ENCODE measurements at places on chromosomes 6 and 20.

DNA sequence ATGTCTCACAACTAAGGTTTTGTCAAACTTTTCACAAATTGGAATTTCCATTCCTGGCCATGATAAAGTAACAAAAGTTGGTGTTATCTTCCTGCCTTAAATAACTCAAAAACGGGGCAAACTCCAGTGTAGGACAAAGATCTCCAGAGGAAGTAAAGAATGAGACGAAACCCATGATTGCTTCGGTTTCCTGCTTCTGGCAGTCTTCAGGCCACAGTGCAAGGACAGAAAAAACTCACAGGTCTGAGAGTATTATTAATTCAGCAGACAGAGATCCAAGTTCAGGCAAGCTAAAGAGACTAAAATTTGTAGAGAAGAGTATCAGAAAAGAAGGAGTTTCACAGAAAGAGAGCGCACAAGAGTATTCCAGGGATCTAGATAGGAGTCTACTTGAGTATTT, 64.8 kb upstream of the RCAN2 start:
- DNase-seq, result no peak

DNA sequence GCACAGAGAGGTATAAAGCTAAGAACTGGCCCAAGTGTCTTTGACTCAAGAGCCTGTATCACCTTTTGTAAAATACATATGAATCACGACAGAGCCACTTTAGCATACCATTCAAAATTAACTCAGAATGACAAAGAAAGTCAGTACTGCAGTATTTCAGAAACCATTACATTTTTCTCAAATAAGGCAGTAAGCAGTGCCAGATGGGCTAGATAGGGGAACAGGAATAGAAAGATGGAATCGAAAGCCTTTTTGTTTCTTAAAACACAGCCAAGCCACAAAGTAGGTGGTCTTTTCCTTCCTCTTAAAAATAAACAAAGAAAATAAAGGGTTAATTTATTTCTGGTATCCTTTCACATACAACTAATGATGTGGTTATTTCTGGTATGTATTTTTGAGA, 10.3 kb downstream of the CLDN20 start:
- no peak for DNase-seq

GRCh38 chr6:169252505-169253189, 999 bp downstream of the THBS2 start:
- DNase-seq, result no peak

DNA sequence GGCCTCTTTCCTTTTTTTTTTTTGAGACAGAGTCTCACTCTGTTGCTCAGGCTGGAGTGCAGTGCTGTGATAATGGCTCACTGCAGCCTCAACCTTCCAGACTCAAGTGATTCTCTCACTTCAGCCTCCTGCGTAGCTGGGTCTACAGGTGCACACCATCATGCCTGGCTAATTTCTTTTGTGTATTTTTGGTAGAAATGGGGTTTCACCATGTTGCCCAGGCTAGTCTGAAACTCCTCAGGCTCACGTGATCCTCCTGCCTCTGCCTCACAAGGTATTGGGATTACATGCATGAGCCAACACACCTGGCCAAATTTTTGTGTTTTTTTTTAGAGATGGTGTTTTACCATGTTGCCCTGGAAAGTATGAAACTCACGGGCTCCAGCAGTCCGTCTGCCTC, 29.3 kb downstream of the SRC start:
- DNase-seq, result no peak

DNA sequence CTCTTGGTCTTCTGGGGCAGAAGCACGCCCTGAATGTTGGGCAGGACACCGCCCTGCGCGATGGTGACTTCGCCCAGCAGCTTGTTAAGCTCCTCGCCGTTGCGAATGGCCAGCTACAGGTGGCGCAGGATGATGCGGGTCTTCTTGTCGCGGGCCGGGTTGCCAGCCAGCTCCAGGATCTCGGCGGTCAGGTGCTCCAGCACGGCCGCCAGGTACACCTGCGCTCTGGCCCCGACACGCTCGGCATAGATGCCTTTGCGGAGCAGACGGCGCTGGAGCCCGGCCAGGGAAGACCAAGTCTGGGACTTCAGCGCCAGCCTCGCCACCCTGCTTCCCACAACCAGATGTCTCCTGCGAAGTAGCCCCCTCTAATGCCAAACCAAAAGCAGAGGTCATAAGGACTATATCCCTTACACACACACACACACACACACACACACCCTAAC, 8.0 kb upstream of the SLC17A3 start:
- no peak for DNase-seq

- no peak for DNase-seq
These were observed 17.3 kb downstream of the SMAP1 start for GRCh38 chr6:70684794-70685493.

- DNase-seq, result no peak
These were observed 55.3 kb upstream of the ADTRP start for GRCh38 chr6:11833626-11834592.

DNA sequence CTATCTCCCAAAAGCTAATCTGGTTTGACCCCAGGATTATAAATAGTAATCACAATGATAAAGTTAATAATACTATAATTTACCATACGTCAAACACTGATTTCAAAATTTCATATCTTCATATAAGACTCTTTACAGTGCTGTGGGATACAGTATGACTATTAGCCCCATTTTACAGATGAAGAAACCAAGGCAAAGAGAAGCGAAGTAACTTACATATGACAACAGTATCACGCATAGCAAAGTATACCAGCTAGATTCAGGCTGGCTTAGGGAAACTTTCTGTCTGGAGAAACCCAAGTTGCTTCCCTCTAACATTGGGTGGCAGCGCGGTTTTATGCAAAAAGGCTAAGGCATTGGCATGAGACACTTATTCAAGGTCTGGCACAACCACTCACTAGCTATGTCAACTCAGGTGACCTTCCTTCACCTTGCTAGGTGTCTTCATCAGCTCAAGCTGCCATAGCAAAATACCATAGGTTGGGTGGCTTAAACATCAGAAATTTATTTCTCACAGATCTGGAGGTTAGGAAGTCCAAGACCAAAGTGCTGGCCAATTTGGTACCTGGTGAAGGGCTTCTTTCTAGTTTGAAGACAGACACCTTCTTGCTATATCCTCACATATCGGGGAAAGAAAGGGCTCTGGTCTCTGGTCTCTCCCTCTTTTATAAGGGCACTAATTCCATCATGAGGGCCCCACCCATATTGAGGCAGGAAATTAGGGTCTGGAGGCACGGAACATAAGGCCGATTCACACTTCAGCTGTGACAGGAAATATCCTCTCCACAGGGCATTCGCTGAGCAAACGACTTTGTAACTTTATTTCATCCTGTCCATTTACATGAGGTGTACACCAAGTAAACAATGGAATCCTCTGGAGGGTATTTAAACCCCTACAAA, 22.4 kb upstream of the UTRN start:
- no peak for DNase-seq
